ENCODE measurements at places on chromosomes 6 and 20.
A peak's percentile ranks its signal among the peaks of the same experiment; 100 is the strongest.

DNA sequence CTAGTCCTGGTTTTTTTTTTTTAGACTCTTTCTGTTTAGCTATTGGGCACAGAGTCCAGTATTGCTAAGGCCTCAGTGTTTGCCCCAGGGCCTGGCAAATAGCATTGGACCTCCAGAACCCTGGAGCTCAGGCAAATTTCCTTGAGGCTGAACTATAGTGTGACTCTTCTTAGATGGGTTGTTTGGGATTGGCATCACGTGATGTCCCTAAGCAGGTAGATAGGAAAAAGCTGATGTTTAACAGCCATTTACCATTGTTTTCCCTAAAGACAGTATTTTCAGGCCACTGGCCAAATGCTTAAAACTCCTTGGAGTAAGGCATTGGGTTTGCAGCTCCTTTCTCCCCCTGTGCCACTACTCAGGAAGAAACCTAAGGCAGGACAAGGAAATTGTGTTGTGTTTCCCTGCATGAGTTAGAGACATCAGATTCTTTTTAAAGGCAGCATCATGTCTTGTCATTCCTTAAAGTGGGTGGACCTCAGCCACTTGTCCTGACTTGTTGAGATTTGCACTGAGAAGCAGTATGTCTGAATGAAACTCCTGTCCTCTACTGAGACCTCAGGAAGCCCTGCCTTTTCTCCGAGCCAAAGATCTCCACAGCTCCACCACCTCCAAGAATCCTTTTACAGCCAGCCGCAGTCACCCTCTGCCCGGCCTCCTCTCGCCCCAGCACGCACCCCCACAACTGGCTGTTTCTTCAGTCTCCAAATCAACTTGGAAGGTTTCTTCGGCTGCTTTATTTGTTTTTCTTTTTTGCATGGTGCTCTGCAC, 46.2 kb upstream of the RNF144B start:
- no peak for DNase-seq

DNA sequence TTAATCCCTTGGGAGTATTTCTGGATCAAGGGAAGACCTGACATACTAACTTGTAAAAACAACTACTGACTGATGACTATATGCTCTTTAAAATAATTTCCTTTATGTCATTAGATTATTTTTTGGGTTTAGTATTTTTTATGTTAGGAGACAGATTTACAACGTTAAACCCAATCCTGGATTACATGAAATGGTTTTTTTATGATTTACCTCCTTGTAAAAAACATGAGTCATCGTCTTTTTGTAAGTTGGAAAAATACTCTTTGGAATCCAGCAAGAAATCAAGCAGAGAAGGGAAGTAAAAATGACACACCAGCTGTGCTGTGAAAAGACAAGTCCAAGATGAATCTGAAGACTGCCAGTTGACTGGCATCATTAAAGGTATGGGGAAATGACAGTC, 6.7 kb downstream of the STK4 start:
- DNase-seq, result no peak

DNA sequence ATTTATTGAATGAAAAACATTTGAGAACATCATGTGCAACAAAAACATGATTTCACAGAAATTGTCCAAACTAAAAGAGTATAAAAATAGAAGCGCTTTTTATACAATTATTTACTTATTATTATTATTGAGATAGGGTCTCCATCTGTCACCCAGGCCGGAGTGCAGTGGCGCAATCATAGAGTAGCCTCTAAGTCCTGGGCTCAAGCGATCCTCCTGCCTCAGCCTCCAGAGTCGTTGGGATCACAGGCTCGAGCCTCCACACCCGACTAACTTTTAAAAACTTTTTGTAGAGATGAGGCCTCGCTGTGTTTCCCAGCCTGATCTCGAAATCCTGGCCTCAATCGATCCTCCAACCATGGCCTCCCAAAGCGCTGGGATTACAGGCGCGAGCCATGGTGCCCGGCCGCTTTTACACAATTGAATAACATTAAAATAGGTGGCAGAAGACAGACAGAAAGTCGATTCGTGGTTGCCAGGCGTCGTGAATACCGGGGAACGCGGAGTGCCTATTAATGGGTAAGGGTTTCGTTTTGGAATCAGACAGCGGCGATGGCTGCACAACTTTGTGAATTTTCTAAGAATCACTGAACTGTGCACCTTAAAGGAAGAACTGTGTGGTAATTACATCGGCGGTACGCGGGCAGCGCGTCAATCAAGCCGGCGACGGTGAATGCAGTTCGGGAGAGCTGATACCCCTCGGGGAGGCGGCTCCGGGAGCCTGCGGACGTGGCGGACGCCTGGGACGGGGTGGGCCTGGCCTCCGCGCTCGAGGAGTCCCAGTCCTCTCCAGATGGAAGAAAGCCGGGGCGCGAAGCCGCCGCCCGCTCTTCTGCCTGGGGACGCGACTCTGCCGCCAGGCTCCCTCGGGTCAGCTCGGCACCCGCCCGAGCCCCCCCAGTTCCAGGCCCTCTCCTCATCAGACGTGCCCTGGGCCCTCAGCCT, 807 bp downstream of the TBC1D20 start:
- DNase-seq, result peak; percentile 73

DNA sequence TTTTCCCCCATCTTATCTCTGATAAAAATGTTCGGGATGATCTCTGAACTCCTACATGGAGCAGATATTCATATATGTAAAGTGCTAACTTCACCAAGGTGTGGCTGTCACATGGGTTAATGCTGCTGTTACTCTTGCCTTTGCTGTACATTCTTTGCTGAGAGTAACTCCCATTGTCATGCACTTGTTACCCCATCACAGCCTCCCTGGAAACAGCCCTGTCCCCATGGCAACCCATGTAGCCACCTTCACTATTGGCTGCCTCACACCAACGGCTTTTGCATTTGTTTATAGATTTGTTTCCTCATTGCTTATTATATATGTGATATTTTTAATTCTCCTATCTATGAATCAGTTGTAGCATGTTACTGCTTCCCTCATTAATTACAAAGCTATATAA, 17.3 kb upstream of the IBTK start:
- DNase-seq, result no peak

DNA sequence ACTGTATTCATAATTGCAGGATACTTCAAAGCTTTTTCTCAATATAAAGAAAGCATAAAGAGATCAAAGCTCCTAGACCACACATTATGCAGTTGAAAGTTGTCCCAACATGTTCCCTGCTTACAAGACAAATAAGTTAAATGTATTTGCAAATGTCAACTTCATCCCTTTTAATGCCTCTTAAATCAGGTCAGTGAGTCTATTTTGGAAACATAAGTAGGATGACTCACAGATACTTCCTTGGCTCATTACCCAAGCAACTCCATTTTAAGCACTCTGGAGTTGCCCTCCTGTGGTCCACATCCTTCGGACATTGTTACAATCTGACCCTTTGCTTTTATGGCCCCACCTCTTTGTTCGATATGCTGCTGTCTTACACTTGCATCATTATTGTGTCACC, 162.0 kb downstream of the FAXC start:
- no peak for DNase-seq

GRCh38 chr6:137933696-137934095, 66.6 kb downstream of the TNFAIP3 start:
- no peak for DNase-seq

- no peak for DNase-seq
Observed at GRCh38 chr20:20731945-20732296, 19.5 kb upstream of the RALGAPA2 start.

GRCh38 chr6:89311853-89312531, 3.1 kb downstream of the GABRR2 start:
- no peak for DNase-seq

Data from activated CD8-positive, alpha-beta T cell treated with anti-CD3 and anti-CD28 coated beads, Interleukin-2, amount 10 ng/mL, durations not matched to agents 7 days and 5 days (primary cell).